ENCODE measurements at places on chromosomes 1 and 21.

GRCh38 chr1:110672753-110673108, 2.0 kb downstream of the KCNA3 start:
- no peak for DNase-seq

DNA sequence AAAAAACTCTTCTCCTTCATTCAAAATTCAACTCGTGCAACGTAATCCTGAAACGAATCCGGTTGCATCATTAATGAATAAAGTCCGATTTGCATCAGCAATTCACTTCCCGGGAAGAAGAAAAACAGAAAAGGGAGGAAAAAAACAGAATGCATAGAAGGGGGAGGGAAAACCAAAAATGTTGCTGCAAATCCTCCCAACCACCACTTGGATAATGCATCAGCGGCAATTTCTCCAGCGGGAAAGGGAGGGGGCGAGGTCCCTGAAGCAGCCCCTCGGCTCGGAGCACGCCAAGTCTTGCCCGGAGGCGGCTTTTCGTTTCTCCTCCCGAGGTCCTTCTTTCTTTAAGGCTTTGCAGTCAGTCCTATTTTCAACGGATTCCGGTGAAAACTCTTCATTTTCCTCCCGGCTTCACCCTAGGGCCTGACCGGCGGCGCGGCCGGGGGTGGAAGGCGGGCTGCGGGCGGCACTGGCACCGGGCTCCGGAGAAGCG, 723 bp downstream of the CDC42BPA start:
- DNase-seq = no peak

DNA sequence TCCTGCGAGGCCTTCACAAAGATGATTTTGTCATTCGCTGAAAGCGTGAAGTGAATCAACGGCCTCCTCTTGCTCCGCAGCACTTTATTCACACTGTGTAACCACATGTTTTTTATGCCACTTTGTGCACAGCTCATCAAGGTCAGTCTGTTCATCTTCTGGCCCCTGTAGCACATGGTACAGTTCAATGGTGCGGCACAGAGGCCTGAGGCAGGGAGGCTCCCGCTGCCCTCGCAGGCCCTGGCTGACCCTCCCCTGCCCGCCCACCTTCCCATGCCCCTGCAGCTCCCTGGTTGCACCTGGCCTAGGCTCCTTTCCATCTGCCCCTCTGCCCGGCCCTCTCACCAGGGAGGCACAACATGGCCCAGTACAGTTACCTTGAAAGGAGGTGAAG, 87.5 kb downstream of the CD247 start:
- no peak for DNase-seq

- DNase-seq = no peak
Measured at GRCh38 chr1:12208764-12209494, 20.9 kb upstream of the VPS13D start.

DNA sequence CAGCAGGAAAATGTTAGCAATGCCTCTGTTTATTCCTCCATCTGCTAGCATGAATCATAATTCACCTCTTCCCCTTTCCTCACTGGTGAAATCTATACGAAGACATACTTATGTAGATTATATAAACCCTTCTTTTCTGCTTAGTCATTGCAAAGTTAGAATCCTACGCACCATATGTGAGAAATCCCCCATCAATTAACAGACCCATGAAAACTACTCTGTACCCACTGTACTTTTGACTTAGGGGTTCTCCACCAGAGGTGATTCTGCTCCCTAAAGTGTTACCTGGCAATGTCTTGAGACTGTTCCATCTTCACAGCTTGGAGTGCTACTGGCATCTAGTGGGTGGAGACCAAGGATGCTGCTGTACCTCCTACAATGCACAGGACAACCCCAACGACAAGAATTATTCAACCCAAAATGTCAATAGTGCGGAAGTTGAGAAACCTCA, 49.6 kb upstream of the KCTD3 start:
- no peak for DNase-seq

GRCh38 chr1:162168261-162168660, 98.8 kb downstream of the NOS1AP start:
- no peak for DNase-seq

- DNase-seq = no peak
Measured at GRCh38 chr1:88060750-88061491, 623.2 kb upstream of the PKN2 start.

DNA sequence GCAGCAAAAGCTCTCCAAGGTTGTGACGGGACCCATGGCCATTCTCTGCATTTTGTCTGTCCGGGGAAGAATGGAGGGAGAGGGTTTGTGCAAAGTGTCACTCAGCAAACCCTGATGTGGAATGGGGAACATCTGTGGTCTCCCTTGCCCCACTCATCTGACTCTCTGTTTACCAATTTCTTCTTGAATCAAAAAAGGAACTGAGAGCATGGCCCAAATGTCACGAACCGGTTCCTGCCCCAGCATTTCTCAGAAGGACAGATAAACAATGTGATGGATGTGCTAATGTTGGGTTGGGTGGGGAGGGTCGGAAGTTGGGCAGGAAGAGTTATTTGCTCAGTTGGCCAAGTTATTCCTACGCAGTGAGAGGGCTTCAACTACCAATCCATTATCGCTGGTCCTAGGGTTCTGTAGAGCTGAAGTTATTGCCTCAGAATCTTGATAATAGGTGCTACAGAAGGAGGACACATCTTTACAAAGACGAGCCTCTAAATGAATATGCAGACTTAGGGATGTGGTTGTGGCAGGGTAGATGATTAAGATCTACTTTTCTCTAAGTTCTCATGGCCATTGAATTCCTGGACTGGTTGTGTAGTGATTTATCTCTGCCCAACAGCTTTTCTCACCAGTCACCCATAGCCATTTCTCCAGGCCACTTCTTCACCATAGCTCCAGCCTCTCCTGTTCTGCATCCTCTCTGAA, 9.6 kb upstream of the DUSP12 start:
- no peak for DNase-seq

GRCh38 chr1:2378956-2379732, 12.2 kb downstream of the MORN1 start:
- DNase-seq = no peak

DNA sequence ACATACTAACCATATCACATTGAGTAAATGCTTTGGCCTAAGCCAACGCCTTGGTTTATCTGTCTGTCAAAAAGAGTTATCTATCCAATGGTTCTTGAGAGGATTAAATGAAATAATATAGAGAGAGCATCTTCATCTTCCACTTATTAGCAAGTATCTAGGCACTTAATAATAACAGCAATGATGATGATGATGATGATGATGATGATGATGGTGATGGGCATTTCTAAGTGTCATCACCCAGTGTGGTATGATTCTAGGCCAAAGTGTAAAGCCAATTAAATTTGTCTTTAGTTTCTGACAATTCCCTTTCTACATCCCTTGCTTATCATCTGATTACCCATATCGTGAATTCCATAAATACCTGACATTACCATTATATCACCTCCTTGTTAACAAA, 65.7 kb upstream of the LRRC53 start:
- DNase-seq = no peak

DNA sequence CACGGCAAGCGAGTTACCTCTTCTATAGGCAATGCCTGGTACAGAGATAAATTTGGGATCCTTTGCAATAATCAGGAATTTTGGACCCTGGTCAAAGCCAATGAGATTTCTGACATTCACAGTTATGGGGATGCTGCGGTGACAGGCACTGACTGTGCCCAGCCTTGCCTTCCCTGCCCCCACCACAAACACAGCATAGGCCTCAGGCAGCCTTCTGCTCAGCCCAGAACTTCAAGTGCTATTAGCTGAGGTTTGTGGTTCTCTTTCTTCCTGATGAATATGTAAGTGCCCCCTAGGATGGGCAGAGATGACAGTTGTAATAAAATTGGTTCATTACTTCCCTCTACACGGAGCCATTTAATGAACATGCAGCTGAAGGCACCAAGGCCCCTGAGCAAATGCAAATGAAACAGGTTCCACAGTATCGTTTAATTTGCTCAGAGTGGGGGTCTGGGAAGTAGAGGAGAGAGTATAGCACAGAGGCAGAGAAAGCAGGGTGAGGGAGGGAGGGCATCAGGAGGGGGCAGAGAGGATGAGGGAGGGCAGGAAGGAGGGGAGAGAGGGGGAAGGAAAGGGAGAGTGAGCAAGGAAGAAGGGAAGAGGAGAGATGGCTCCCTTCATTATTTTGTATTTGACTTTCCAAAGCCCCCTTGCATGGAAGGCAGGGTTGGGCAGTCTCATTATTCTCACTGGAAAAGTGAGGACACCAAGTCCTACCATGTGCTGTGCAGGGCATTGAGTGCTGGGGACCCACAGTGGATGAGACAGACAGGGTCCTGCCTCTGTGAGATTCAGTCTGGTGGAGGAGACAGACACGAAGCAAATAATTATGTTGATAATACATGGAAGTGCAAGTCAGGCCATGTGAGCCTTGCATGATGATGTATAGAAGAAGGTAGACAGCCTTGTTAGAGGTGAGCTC, 513.0 kb downstream of the PTPRU start:
- DNase-seq = no peak

DNA sequence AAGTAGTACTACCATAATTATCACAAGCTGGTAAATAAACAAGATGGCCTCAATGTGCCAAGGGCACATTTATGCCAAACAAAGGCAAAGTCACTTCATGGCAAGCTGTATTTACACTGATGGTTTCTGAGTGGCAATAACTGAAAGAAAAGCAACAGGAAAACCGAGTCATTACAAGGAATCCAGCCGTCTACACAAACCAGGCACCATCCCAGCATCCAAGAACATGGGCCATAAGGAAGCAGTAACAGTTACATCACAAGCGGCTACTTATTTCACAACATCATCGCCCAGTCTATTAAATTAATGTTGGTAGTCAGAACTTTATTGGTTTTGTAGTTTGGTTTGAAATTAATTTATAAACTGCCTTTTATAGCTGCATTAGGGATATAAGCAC, 214.2 kb downstream of the RERE start:
- DNase-seq = no peak

GRCh38 chr1:217982331-217983050, 302.6 kb upstream of the RRP15 start:
- no peak for DNase-seq

GRCh38 chr1:89723144-89723543, 90.2 kb downstream of the LRRC8C start:
- no peak for DNase-seq

DNA sequence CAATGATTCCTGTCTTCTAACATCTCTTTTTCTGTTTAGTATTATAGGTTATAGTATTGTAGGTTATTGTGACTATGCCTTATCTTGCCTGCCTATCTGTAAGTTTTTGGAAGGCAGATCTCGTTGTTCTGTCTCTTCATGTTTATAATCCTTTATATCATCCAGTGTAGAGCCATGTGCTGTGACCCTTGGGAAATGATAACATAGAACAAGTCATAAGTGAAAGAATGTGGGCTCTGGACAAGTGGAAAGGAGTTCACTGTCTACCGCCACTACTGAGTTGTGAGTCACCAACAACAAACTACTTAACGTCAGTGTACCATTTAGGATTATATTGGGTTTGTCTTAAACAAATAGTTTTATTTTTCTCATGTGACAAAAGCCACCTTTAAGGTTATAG, 139.3 kb downstream of the LYPLAL1 start:
- DNase-seq = no peak

DNA sequence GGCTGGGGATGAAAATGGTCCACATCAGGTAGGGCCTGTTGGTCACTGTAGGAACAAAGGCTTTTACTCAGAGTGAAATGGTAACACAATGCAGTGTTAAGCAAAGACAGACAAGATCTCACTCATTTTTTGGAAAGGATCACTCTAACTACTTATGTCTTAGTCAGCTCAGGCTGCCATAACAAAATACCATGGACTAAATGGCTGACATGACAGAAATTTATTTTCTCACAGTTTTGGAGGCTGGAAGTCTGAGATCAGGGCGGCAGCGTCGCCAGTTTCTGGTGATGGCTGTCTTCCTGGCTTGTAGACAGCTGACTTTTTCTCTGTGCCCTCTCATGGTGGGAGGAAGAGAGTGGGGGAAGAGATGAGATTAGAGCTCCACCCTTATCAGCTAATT, 10.2 kb upstream of the MAGI3 start:
- DNase-seq = no peak

- no peak for DNase-seq
Measured at GRCh38 chr1:65147424-65148177, 402 bp upstream of the AK4 start.

DNA sequence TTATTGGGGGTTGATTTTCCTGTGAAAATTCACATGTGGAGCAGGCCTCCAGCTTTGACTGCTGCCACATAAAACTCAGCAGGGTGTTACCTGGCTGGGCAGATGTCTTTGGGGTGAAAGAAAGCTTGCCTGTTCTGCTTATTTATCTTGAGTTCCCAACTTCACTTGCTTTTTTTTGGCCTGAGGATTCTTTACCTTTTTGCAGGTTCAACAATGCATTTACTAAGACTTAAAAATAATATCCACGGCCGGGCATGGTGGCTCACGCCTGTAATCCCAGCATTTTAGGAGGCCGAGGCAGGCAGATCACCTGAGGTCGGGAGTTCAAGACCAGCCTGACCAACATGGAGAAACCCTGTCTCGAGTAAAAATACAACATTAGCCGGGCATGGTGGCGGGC, 509.1 kb downstream of the KIF26B start:
- no peak for DNase-seq

All from cortex of kidney (tissue), 1 donor.